ENCODE measurements at places on chromosomes 16 and 17. TPM values are rescaled to one million over a fixed set of nuclear protein-coding genes. Genes with fewer than 3 reads are reported as not detected.
A peak's percentile ranks its signal among the peaks of the same experiment; 100 is the strongest.

GRCh38 chr17:81184555-81184954 lies 18.5 kb upstream of the AATK start:
- DNase-seq = no peak

- no peak for DNase-seq
These were observed 88.4 kb downstream of the ZZEF1 start for GRCh38 chr17:4054446-4054845.

- DNase-seq = no peak
These were observed 181.6 kb upstream of the ELAC2 start for GRCh38 chr17:13199425-13199824.

GRCh38 chr16:78476615-78477014 lies 377.2 kb downstream of the WWOX start:
- DNase-seq = no peak

DNA sequence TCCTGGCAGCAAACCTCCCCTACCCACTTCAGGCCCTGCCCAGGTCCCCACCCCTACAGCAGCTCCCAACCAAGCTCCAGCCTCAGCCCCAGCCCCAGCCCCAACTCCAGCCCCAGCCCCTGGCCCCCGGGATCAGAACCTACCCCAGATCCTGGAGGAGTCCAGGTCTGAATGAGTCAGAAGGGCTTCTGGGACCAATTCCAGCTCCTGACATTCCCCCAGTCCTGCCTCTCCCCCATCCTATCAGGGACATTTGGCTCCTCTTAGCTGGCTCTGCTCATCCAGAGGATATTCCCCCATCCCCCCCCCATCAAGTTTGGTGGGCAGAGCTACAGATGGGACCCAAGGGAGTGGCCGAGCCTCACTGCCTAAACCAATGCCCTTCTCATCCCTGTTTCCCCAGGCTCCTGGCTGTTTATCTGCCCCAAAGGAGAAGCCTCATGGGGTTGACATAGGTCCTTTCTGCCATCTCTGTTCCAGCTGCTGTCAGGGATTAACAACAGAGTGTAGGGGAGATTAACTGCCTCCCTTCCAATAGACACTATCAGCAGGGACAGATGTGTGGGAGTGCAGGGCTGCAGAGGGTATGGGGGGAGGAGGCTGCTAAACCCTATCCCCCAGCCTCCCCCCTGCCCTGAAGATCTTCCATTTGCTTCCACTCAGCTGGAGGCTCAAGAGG lies 16.5 kb downstream of the CNTNAP1 start:
- no peak for DNase-seq

GRCh38 chr17:32878211-32878610 lies 1.3 kb upstream of the MYO1D start:
- no peak for DNase-seq

DNA sequence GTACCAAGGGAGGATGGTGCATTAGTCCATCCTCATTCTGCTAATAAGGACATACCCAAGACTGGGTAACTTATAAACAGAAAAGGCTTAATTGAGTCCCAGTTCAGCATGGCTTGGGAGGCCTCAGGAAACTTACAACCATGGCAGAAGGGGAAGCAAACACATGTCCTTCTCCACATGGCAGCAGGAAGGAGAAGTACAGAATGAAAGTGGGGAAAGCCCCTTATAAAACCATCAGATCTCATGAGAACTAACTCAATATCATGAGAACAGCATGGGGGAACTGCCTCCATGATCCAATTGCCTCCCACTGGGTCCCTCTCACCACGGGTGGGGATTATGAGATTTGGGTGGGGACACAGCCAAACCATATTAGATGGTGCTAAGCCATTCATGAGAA lies 84.5 kb downstream of the SEC14L1 start:
- no peak for DNase-seq

GRCh38 chr16:11651796-11652195 lies 16.5 kb upstream of the SNN start:
- no peak for DNase-seq

DNA sequence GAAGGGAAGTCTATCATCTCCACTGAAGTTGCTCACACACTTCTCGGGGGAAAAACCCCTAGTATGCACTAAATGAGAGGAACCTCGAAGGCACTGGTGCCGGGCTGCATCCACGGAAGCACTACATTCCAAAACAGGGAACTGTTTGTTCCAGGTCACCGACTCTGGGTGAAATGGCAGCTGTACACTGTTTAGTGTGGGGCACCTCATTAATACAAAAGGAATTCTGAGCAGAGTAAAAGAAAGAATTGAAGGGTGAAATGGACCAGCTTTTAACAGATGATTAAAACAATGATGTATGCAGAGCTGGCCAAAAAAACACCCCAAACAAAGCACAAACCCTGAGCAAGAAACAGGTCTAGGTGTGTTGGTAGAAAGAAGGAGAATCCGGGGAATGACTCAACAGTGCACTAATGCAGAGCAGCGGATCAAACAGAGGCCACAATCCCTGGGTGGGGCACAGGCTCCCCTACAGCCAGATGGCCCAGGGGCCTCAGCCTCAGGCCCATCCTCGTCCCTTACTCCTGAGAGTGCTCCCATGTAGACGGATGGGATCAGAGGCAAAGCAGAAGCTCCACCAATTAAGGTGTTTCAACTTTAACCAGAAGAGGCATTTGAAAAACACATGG lies 161.5 kb downstream of the ZFHX3 start:
- DNase-seq = no peak

- no peak for DNase-seq
These were observed 83.2 kb downstream of the CNTNAP4 start for GRCh38 chr16:76360404-76360803.

- no peak for DNase-seq
These were observed 582.7 kb upstream of the PSMD7 start for GRCh38 chr16:73713778-73714495.

- no peak for DNase-seq
These were observed 90.7 kb upstream of the SMIM36 start for GRCh38 chr17:55601874-55602364.

- DNase-seq = no peak
These were observed 86.1 kb downstream of the KANSL1 start for GRCh38 chr17:46106966-46107644.

GRCh38 chr17:4045487-4045886 lies 81.2 kb upstream of the ATP2A3 start:
- no peak for DNase-seq

- DNase-seq = peak; percentile 70
These were observed at the start of gene TIMP2 for GRCh38 chr17:78925234-78925633. Gene TIMP2 (minus strand): TSS chr17:78925387. CDS start chr17:78925088, 299 bp downstream.

DNA sequence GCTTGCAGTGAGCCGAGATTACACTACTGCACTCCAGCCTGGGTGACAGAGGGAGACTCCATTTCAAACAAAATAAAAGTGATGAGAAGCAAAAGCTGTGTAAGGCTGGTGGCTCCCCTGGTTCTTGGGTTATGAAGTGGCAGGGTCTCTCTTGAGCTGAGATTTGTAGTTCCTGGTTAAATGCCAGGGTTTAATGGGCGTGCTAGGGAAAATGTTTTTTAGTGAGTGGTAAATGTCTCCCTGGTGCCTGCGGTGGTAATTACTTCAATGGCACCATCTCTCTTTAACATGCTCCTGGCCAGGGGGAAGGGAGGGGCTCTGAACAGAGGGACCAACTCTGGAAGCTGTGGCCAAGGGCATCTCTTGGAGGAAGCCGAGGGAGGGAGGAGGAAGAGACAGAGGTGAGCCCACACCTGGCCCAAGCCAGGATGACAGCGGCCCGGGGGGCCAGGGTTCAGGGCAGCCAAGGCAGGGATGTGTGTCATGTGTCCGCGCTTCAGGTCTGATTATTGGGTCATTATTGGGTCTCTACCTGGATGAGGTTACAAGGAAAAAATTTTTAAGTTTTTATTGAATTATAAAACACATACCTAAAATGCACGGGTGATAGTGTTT lies 17.8 kb upstream of the RPL38 start:
- no peak for DNase-seq

GRCh38 chr16:88784074-88784855 lies 755 bp downstream of the PIEZO1 start:
- no peak for DNase-seq

DNA sequence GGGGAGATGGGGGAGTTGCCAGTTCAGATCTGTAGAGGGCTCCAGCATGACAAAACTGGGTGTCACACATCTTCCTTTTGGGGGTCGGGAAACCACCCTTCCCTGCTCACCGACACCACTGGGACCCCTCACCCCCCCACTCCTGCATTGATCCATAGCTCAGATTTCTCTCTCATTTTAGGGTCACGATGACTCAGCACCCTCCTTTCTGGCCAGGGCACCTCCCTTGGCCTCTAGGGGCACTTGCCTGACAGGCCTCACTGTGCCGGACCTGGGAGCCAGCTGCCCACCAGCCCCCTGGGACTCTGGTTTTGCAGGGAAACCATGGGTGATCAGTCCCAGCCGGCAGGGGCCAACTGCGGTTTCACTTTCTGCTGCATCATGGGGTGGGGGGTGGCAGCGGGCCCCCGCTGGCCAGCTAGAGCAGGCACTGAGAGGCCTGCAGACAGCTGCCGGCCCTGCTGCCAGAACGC lies 239.4 kb downstream of the MRTFB start:
- DNase-seq = no peak

- DNase-seq = no peak
These were observed 12.8 kb downstream of the HMOX2 start for GRCh38 chr16:4489030-4489429.

DNA sequence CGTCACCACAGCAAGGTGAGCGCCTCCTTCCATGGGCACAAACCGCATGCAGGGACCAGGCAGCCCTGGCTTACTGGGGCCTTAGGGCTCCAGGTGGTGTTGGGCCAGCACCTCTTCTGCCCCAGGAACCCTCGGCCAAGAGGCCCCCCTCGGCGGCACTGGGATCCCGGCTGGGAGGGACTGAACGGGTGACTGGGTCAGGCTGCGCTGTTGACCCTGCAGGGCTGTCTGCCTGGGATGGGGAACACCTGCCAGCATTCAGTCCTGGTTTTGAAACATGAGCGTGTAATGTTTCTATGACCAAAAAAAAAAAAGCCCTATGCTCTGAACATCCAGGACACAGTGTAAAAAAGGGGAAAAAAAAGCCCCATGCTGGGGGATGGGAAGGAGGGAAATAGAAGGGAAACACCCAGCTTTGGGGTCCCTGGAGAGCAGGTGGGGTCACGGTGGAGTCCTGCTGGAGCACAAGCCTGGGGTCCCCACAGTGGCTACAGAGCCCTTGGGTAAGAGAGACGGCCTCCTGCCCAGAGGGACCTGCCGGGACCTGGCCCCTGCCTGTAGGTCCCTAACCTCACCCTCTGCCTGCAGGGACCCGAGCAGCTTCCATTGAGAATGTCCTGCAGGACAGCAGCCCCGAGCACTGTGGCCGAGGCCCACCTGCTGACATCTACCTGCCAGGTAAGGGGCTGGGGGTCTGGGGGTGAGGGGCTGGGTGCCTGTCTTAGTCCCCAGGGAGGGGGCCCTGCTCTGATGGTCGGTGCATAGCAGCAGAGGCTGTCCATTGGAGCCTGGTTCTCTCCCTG lies 9.9 kb upstream of the NUDT16L1 start:
- no peak for DNase-seq

DNA sequence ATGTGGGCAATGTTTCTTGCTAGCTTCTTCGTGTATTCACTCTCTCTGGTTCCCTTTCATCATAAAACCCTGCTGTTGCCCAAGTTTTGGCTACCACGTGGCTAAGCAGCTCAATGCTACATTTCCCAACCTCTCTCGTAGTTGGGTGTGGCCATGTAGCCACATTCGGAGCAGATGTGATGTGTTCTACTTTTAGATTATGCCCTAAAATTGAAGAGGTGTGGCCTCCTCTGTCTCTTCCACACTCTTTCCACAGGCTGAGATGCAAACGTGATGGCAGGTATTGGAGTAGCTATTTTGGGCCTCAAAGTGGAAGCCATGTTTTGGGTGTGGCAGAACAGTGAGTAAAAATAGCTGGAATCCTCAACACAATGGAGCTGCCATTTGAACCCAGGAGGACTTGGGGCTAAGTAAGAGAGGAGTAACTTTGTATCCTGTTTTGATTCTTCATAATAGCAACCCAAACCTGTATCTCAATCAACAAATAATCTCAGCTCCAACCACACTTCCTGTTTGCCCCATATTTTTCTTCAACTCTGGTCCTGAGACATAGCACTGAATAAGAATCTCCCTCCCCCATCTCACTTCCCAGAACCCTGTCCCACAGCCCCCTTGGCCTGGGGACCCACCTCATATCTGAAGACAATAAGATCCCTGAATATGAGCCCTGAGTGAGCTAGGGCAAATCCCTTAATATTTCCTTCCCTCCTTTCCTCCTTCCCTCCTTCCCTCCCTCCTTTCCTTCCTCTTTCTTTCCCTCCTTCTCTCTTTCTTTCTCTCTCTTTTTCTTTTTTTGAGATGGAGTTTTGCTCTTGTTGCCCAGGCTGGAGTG lies 4.0 kb downstream of the NUPR1 start:
- DNase-seq = no peak

DNA sequence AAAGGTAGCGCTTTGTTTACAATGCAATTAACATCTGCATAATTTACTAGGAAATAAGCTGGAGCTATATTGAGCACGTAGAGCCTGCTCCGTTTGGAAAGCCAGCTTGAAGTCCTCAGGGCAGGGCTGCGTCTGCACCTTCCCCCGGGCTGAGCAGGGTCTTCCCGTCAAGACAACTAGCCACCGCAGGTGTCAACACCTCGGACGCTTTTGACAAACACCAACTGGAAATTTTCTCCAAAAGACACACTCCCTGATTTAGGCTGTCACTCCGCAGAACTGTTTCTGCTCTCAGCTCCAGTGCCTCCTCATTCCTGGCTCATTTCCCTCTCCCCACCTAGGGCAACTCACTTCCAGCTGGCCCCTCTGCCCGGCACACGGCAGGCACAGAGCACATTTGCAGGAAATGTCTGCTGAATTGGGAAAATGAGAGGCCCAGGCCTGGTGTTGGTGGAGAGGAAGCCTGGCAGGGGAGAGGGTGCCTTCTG lies 170.3 kb downstream of the MAF start:
- DNase-seq = no peak

DNA sequence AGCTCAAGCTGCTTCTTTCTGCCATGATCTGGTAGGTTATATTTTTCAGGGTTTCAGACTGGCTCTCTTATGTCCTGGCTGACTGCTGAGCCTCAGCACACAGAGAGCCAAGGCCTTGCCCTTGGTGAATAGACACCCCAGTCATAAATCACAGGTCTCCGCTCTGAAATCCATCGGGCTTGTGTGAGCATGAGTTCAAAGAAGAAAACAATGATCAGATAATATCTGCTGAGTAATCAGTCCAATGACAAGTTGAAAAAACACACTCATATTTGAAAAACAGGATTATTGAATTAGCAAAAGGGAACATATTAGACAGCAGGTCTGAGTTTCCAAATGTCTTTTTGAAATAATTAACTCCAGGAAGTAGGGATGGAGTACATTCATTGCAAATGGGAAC lies 51.1 kb upstream of the NDRG4 start:
- DNase-seq = no peak

DNA sequence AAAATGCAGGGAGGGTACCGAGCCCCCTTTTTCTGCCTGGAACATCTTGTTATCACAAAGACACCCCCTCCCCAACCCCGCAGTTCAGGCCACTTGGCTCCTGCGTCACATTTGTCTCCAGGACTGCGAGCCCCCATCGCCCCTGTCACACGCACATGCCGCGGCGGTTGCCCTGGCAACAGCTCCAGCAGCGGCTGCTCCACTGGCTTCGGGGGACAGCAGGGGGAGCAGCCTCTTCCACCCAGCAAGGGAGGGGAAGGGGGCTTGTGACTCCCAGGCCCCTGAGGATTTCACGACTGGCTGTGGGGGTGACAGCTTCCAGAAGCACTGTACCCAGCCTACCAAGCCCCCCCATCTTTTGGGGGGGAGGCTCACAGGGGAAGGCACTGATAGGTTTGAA lies 2.6 kb downstream of the BAIAP3 start:
- DNase-seq = no peak

CSH2 gene
- not detected for polyA plus RNA-seq

SCRN2 gene
- 56.7 TPM for polyA plus RNA-seq

SLC38A8 gene
- not detected for polyA plus RNA-seq

NSMCE1 gene
- 81.4 TPM for polyA plus RNA-seq

HLF gene
- 6.5 TPM for polyA plus RNA-seq

IGF2BP1 gene
- 28.2 TPM for polyA plus RNA-seq

CD300LB gene
- 0.17 TPM for polyA plus RNA-seq

BFAR gene
- 62.9 TPM for polyA plus RNA-seq

Measured in left renal cortex interstitium (tissue), 4 donors.